ENCODE measurements at places on chromosomes 12 and 14.

GRCh38 chr12:111360325-111360930 lies 8.5 kb downstream of the PHETA1 start:
- DNase-seq, result no peak

GRCh38 chr14:64434528-64434927 lies 30.8 kb upstream of the AKAP5 start:
- DNase-seq, result no peak

GRCh38 chr12:124369055-124369826 lies 74.3 kb downstream of the RFLNA start:
- no peak for DNase-seq

DNA sequence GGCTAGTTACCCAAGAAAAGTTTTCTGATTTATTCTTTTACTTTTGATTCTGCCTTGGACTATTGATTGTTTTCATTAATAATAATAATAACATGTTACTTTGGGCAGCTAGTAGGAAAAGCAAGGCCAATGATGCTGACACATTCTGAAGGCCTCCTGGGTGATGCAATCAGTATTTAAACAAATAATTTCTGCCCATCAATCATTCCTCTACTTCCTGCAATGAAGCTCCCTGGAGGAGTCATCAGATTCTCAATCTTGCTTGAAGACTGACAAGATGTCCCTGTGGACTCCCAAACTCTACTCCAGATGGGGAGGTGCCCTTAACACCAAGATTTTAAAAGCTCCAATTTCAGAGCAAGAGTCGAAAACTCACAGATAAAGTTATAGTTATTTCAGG lies at the start of gene SPX:
SPX (plus strand) TSS at position 244 of the 400 bp plus-strand sequence. CDS start 177 bp downstream, outside the sequence.
- no peak for DNase-seq

GRCh38 chr12:53103860-53104305 lies 597 bp downstream of the SOAT2 start:
- no peak for DNase-seq

DNA sequence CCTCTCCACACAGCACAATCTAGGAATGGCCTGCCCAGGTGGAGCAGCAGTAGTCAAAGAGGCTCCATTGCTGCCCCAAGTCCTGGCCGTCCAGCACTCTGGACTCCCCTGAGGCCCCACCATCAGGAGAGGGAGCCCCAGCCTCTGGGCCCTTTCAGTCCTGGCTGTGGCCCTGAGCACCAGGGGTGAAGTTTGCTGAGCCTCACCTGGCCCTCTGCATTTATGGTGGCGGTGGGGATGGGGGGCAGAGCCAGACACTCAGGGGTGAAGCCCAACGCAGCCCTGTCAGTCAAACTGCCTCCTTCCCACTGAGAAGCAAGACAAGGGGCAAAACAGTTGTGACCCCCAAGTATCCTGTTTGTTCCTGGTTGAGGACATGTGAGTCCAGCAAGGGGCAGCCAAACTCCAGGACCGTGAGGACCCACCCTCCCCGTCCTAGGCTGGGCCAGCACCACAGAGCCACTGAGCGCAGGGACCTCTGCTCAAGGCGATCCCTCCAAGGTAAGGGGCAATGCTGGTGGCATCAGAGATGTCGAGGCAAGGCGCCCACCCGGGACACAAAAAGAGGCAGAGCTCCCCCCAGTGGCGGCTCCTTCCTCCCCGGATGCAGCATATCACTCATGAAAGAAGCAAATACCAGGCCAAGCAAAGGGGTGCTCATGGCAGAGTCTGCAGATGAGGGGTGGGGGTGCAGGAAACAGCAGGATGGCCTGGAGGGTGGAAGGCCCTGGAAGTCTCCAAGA lies 4.8 kb upstream of the AMN start:
- DNase-seq, result peak; percentile 62

DNA sequence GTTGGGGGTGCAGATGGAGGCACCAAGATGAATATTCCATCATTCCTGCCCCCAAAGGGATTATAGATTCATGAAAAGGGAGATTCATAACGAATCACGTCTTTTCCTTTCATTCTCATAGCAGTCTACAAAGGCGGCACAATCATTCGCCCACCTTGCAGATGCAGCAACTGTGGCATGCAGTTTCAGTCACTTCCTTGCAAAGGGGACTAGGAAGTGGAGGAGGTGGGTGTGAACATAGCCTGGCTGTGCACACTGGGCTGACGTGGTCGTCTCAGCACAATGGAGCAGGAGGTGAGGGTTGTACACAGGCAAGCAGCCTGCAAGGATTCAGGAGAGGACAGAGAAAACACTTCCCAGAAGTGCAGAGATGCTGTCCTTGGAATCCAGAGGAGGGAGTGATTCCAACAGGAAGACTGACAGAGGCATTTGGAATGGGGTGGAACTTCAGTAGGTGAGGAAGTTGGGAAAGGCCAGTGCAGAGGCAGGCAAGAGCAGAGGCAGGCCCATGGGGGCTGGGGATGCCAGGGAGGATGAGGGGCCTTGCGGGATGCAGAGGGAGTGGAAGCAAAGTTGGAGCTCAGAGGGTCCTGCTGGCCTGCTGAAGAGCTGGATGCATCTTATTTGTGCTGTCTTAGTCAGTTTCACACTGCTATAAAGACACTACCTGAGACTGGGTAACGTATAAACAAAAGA lies 21.9 kb upstream of the PPP2R5C start:
- DNase-seq, result no peak

Data from stimulated activated CD4-positive, alpha-beta T cell treated with anti-CD3 and anti-CD28 coated beads, Interleukin-12 subunit alpha, Interleukin-12 subunit beta, amount 100 ng/mL, for 4 hours (primary cell).